ENCODE measurements at places on chromosomes 5 and 9. TPM values are rescaled to one million over a fixed set of nuclear protein-coding genes. Genes with fewer than 3 reads are reported as not detected.
A peak's percentile ranks its signal among the peaks of the same experiment; 100 is the strongest.

- H3K4me1 ChIP-seq, result no peaks in the 10 kb centered on the region
- H3K27ac ChIP-seq, result no peak overlapping the region
- no peak for DNase-seq
- no peaks in the 10 kb centered on the region for H3K27me3 ChIP-seq
These were observed 17.1 kb upstream of the HSD17B3 start for GRCh38 chr9:96318921-96319565.

GRCh38 chr5:82692826-82693225 is 384.4 kb downstream of the TMEM167A start:
- H3K27me3 ChIP-seq, result no peaks in the 10 kb centered on the region
- H3K36me3 ChIP-seq, result no peaks in the 10 kb centered on the region
- H3K4me3 ChIP-seq, result no peak overlapping the region
- DNase-seq, result no peak

DNA sequence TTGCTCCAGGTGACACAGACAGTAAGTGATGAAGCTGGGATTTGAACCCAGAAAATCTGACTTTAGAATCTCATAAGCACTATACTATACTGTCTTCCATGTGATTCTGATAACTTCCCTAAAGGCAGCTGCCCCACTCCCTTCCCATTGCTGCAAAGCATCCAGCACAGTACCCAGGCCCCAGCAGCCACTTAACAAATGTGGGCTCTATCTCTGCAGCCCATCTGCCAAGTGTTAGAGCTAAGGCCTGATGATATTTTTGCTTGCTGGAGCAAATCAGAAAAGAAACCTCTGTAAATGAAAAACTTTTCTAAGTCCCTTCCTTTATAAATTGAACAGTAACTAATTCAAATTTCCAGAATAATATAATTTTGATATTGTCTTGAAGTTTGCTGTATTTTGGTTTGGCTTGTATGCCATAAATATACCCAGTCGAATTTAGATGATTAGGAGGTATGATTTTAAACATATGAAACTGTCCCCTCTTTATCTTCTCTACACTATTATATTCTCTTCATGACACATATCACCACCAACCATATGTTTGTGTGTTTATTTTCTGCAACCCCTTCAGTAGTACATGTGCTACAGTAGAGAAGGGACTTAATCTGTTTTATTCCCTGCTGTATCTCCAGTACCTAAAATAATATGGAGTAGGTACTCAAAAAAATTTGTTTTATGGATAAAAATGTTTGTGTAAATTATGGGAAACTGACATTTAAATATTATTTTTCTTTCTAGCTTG is 63.8 kb downstream of the SMIM15 start:
- H3K4me1 ChIP-seq, result no peaks in the 10 kb centered on the region
- H3K36me3 ChIP-seq, result no peaks in the 10 kb centered on the region
- no peak for DNase-seq
- H3K27ac ChIP-seq, result no peak overlapping the region
- H3K27me3 ChIP-seq, result no peaks in the 10 kb centered on the region
- no peak overlapping the region for H3K4me3 ChIP-seq

DNA sequence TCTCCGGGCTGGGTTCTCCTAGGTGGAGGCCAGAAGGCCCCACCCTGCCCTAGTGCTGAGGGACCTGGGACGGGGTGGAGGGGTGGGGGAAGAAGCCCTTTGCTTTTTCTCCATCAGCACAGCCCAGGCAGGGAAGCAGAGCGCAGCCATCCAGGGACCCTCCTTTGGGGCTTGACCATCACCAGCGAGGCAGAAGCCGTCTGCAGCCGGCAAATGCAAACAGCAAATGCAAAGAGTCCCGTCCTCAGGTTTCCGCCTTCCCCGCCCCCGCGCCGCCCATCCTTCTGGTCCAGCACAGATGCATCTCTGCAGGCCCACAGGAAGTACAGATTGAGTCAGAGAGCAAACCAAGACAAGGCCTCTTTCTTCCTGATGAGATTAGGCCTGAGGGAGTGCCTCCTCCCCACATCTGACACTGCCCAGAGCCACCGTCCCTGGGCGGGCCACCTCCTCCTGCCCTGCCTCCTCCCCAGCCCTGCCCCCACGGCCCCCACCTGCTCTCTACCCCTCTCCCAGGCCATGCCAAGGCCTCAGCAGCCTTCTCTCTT is 23.4 kb downstream of the CORO2A start:
- H3K27ac ChIP-seq, result peak overlapping the region; percentile 61
- no peaks in the 10 kb centered on the region for H3K27me3 ChIP-seq
- no peak overlapping the region for H3K4me3 ChIP-seq
- H3K36me3 ChIP-seq, result no peaks in the 10 kb centered on the region
- no peak for DNase-seq

DNA sequence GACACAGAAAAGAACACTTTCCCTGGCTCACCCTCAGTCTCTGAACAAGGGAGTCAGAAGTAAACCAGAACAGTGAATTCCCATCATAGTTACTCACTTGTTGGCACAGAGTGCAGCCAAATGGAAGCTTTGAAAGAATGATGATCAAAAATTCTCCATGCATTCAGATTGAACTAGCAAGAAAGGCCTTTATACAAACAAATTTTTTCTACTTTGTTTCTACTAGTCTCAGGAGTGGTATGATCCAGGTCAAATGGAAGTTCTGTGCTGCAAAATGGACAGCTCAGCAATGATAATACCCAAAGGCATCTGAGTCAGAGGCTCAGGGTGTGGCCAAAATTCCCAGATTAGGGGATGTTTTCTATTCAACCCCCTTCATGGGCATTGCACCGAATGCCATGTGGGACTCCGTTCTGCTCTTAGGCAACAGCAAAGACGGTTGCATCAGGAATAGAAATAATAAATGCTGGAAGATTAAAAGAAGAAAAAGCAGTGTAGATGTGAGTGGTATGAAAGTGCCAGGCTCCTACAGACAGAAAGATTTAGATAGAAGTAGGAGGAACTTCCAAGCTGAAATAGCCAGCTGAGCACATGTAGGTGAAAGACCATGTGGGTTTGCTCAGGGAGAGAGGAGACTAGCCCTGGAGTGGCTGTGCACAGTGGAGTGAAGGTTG is 24.0 kb upstream of the ASPN start:
- no peak overlapping the region for H3K27ac ChIP-seq
- no peaks in the 10 kb centered on the region for H3K4me1 ChIP-seq
- DNase-seq, result no peak
- H3K36me3 ChIP-seq, result no peaks in the 10 kb centered on the region
- H3K27me3 ChIP-seq, result no peaks in the 10 kb centered on the region

ESM1 gene
- total RNA-seq, result 0.87 TPM

TMEM232 gene
- total RNA-seq, result 0.45 TPM

ADGRV1 gene
- total RNA-seq, result 0.50 TPM

PCDHA5 gene
- total RNA-seq, result not detected

PCDHAC2 gene
- not detected for total RNA-seq

FAM169A gene
- total RNA-seq, result 32.6 TPM
